ENCODE measurements at places on chromosomes 6 and 20. TPM values are rescaled to one million over a fixed set of nuclear protein-coding genes. Genes with fewer than 3 reads are reported as not detected.

- no peak for DNase-seq
Measured at GRCh38 chr6:154232013-154232910, 124.3 kb downstream of the IPCEF1 start.

GRCh38 chr20:32828029-32828680, 8.4 kb downstream of the MAPRE1 start:
- DNase-seq: no peak

GRCh38 chr6:90044833-90045381, 150.6 kb downstream of the GJA10 start:
- no peak for DNase-seq

- no peak for DNase-seq
Measured at GRCh38 chr6:6414931-6415330, 94.5 kb upstream of the F13A1 start.

DNA sequence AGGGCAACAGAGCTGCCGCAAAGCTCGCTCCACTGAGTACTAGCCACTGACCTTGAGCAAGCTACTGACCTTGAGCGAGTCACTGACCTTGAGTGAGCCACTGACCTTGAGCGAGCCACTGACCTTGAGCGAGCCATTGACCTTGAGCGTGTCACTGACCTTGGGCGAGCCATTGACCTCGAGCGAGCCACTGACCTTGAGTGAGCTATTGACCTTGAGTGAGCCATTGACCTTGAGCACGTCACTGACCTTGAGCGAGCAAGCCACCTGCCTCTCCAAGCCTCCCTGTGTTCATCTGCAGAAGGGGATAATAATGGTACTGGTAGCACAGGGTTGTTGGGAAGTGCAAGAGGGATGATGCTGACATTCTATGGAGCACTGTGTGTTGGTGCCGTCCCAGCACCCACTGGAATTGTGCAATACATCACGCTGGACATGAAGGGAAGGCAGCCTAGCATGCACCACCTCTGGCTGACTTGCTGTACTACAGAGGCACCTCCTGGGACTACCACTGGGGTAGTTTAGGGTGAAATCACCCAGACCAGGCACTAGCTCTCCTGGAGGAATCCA, 60.2 kb downstream of the CTCFL start:
- DNase-seq: no peak

GRCh38 chr6:25315194-25316177, 36.3 kb downstream of the CARMIL1 start:
- DNase-seq: no peak

DNA sequence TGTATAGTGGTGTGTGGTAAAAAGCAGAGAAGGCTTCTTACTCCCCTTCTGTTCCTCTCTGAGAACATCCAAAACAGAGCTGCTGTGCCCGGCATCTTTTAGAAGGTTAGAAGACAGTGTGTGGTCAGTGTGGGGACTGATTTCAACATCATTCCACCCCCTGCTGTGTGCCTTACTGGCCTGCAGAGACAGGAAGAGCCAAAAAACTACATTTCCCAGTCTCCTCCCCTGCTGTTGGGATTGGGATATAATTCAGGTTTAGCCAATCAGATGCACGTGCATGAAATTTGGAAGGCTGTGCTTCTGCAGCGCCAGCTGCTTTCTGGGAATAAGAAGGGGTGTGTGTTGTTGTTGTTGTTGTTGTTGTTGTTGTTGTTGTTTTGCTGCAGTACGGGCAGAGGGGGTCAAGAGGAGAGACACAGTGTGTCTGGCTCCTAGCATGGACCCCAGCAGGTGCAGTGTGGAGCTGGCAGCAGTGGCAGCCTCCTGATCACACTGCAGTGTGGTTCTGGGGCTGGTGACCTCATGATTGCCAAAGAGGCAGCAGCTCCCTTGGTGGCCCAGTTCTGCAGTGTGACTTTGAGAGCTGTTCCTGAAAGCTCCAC, 74.7 kb downstream of the MRPL14 start:
- DNase-seq: no peak

GRCh38 chr6:111837007-111837406, 36.2 kb downstream of the FYN start:
- DNase-seq: no peak

GRCh38 chr6:158531566-158531965, 28.3 kb upstream of the TMEM181 start:
- DNase-seq: no peak

DNA sequence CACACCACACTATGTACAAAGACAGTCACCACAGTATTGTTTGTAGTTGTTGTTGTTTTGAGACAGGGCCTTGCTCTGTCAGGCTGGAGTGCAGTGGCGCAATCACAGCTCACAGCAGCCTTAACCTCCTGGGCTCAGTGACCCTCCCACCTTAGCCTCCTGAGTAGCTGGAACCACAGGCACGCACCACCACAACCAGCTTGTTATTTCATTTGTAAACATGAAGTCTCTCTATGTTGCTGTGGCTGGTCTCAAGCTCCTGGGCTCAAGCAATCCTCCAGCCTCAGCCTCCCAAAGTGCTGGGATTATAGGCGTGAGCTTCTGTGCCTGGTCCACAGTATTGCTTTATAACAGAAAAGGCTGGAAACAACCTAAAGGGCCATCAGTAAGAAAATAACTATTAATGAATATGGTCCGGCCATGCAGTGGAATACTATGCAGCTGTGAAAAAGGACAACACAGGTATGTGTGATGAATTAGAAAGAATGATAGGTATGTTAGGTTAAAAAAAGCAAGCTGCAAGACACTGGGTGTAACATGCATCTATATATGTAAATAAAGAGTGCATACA, 30.0 kb upstream of the PTGIS start:
- DNase-seq: no peak

DNA sequence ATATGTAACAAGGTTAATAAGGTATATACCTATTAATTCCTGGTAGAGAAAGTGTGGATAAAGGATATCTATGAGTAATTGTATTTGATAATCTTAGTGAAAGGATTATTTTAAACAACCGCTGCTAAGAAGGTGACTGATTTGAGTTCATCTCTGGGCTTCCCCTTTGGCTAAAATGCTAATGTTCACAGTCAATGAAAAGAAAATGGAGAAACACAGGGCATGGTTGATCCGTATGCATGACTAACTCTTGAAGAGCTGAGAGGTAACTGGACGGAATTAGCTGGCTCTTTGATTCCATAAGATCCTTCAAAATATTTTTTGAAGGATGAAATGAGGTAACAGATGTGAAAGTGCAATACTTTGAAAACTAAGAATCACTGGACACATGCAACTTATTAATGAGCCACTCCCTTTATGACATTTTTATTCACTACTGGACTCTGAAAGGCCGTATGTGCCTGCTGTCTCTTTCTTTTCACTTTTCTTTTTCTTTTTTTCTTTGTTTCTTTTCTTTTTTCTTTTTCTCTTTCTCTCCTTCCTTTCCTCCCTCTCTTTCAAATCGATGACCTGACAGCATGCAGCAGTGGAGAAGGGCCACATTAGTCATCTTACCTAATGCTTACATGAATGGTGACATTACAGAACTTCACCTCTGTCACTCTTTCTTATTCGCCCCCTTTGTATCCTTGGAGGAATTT, 464.6 kb downstream of the CDKAL1 start:
- no peak for DNase-seq

DNA sequence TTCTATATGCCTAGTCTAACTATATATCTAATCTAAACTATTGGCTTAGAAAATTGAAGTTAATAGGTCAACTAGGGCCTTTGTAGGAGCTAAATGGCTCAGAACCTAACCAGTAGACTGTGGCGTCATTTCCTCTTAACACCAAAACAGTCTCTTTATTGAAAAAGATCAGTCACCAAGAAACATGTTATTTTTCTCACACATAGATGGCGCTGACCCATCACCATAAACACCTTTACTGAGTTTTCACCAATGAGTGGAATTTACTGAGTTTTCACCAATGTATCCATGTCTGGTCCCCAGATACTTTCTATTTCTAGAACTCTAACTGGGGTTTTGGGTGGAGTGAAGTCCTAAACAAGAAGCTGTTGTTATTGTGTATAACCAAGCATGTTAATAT, 636.0 kb downstream of the BCKDHB start:
- DNase-seq: no peak

GRCh38 chr6:2716936-2717700, 33.6 kb downstream of the MYLK4 start:
- no peak for DNase-seq

GRCh38 chr6:7758456-7758855, 32.6 kb downstream of the BMP6 start:
- DNase-seq: no peak

DNA sequence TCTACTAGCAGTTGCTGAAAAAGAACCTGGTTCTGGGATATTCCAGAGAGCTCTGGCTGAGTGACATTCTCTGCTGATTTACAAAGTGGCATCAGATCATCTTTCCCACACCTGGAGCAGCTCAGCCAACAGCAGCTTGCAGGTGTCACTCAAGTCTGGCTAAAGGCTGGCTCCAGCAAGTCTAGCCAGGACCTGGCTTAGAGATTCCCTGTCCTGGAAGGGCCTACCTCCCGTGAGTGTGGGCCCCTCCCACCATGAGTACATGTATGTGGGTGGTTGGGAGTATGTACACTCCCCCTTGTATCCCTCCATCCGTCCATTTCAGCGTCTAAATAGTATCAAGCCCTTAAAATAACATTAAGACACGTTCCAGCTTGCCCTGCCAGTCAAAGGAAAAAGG, 539.3 kb upstream of the ID4 start:
- peak; percentile 55 for DNase-seq

DNA sequence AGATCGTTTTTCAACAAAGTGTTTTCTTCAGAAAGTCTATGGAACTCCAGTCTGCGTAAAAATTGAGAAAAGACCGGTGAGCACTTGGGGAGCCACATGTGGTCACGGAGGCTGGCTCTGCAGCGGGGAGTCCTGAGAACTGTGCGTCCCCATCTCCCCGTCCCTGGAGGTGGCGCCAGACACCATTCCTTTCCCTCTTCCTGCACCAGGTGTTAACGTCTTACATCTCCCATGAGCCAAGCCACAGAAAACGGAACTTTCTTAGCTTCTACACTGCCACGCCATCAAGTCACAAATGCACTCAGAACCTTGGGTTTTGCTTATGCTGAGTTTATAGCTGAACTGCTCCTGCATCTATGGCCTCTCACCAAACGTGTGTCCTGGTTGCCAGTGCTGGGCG, 62.6 kb downstream of the GINS1 start:
- peak; percentile 18 for DNase-seq

DNA sequence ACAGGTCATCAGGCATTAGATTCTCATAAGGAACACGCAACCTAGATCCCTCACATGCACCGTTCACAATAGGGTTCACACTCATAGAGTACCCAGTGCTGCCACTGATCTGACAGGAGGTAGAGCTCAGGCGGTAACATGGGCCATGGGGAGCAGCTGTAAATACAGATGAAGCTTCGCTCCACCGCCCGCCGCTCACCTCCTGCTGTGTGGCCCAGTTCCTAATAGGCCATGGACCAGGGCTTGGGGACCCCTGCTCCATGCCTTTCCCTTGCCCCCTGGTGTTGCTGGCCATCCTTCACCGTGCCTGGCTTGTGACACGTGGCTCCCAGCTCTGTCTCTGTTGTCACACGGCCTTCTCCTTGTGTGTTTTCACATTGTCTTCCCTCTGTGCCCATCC, 171.1 kb upstream of the JARID2 start:
- DNase-seq: no peak

GRCh38 chr20:23197836-23198235, 111.7 kb upstream of the CD93 start:
- no peak for DNase-seq

GRCh38 chr6:53985366-53985765, 125.9 kb upstream of the MLIP start:
- no peak for DNase-seq

DNA sequence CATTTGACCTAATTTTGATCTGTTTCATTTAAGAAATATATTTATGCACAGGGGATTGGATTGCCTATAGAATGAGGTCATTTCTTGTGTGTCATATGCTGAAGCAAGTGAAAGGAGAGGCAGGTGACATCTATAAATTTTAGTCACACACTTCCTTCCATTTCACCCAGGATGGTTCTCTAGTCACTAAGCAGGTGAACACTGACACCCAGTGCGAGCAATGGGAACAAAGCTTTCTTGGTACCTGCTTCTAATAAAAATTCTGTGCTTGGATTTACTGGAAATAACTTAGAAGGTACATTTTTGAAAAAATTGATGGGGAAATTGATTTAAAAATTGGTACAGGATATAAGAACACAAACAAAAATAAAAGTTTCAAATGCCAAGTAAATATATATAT, 66.9 kb upstream of the MC3R start:
- DNase-seq: no peak

DNA sequence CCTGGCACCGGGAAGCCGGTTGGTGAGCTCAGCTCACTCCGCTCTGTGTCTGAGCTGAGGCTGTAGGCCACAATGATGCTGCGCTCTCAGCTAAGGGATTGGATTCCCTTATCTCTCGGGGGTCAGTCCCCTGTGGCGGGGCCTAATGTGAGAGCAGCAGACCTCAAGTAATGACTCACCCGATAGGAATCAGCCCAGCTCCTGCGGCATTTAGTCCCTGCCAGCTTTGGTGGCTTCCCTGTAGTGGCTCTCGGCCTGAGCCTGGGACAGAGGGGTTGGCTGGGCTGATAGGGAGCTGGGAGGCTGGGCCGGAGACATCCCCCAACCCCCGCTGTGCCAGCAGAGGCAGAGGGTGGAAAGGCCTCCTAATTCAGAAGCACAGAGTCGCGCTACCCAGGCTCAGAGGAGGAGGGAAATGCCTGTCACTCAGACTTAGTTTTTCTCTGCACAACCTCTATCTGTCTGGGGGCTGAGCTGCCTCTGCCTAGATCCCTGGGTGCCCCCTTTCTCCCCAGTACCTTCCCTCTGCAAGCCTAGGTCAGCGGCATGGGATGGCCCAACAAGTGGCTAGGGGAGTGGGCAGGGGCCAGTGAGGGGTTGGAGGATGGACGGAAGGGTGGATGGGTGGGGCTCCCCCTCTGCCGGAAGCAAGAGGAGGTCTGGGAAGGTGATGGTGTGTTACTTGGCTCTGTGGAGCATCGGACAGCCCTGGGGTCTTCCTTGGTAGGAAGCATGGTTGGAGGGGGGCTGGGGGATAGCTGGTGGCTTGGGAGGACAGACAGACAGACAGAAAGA, 92.2 kb downstream of the CDH22 start:
- no peak for DNase-seq

The NKAIN4 gene
- polyA plus RNA-seq: 41.3 TPM

The COL12A1 gene
- 106 TPM for polyA plus RNA-seq

The CGA gene
- not detected for polyA plus RNA-seq

The GPR6 gene
- polyA plus RNA-seq: not detected

The AHI1 gene
- 95.6 TPM for polyA plus RNA-seq

The LZTS3 gene
- polyA plus RNA-seq: 21.5 TPM

The MEI4 gene
- 1.6 TPM for polyA plus RNA-seq

The TPX2 gene
- polyA plus RNA-seq: 38.2 TPM

The SLC17A2 gene
- polyA plus RNA-seq: 0.42 TPM

The IL17A gene
- not detected for polyA plus RNA-seq

The SLC32A1 gene
- polyA plus RNA-seq: 3.0 TPM
